ENCODE measurements at places on chromosomes 2 and 18. TPM values are rescaled to one million over a fixed set of nuclear protein-coding genes. Genes with fewer than 3 reads are reported as not detected.

ARHGAP15 gene
- polyA plus RNA-seq, result 8.1 TPM

ANKRD62 gene
- polyA plus RNA-seq, result not detected

COL3A1 gene
- 5,317 TPM for polyA plus RNA-seq

MTCL1 gene
- 33.0 TPM for polyA plus RNA-seq

DNA sequence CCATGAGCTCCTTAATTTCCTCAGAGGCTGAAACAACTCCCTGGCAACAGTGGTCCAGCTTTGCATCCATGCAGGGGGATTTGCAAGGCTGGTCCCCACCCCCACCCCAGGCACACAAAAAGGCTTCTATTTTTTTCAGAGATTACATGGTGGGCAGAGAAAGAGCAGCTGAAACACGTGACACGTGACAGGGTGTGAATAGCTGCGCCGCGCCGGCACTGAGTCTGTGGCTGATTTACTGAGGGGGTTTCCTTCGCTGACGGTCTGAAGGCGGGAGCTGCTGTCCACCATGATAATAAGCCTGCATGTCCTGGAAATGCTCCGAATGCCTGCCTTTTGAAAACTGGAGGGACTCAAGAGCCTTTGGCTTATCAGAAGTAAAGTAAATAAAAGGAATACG, 50.7 kb upstream of the APCDD1 start:
- no peak for DNase-seq

GRCh38 chr2:69482471-69482870, 45.2 kb upstream of the NFU1 start:
- no peak for DNase-seq

Data from forelimb muscle (tissue), 1 donor.